ENCODE measurements at places on chromosomes 5 and 9.

- DNase-seq, result peak; percentile 52
These were observed 25.1 kb downstream of the NANS start for GRCh38 chr9:98081477-98082219.

DNA sequence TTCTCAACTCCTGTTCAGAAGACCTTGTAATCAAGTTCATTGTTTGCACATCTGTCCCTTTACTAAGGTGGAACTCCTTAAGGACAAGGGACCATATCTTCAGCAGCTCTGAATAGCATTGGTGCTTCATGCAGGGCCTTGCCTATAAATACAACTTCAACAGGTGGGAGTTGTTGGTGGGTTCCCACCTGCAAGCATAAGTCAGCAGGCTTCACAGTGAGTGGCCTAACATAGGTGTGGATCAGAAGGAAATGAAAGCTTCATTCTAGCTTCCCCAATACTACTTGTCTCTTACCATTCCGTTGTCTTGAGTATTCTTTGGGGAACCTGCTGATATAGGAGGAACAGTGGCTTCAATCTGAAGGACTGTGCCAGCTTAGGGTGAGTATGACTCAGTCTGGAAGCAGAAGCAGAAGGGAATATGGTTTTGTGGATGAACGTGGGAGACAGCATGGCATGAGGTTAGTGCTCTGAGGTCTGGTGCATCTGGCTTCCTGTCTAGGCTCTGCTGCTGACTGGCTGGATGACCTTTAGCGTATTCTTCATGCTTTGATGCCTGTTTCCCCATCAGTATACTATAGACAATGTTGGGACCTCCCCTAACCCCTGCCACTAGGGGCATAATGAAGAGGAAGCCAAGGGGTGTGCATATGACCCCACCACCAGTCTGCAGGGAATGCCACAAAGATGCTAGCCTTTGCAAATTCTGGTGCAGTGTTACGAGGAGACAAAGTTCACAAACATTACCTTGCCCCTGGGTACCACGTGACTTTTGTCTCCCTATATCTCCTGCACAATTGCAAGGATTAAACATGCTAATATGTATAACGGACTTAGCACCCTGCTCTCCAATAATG is 192.3 kb downstream of the PALM2AKAP2 start:
- no peak for DNase-seq

DNA sequence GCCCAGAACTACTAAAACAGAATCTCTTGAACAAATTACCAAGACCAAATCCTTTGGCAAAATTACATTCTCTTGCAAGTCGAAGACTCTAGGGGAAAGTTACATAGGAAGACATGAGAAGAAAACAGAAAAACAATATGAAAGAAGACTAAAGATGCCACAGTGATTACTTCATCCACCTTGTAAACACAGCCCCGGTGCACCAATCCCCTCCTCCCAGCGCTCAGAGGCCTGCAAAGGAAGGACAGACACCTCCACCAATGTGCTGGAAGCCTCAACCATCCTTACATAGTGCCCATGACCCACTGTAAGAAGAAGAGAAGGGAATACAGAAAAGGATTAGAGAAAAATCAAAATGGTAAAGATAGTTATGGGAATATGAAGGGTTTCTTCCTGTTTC is 218.5 kb downstream of the SPOCK1 start:
- no peak for DNase-seq

- no peak for DNase-seq
These were observed 47.0 kb downstream of the PRR16 start for GRCh38 chr5:120510994-120511686.

All from stimulated activated CD4-positive, alpha-beta T cell treated with anti-CD3 and anti-CD28 coated beads, Interleukin-2, amount 100 ng/mL, for 4 hours (primary cell).